A549 treated with DMSO at 1 μM for 4 hours (cell line): ENCODE measurements at places on chromosomes 11 and 22. TPM values are rescaled to one million over a fixed set of nuclear protein-coding genes. Genes with fewer than 3 reads are reported as not detected.

The MYRF gene
- total RNA-seq = 16.3 to 22.1 TPM (median 20.9 TPM) in 5 replicates

The SLC16A8 gene
- not detected in 5 replicates for total RNA-seq

The USP2 gene
- 0.32 to 0.58 TPM (median 0.38 TPM) in 5 replicates for total RNA-seq

The CHST1 gene
- 0.90 to 1.8 TPM (median 1.4 TPM) in 5 replicates for total RNA-seq

The TMEM151A gene
- total RNA-seq = 2.0 to 3.5 TPM (median 3.2 TPM) in 5 replicates

The LRRC74B gene
- 0.05 to 0.06 TPM in 2 of 5 replicates, not detected in the others for total RNA-seq

The TMEM126B gene
- 55.1 to 66.6 TPM (median 62.1 TPM) in 5 replicates for total RNA-seq

The MRGPRX4 gene
- total RNA-seq = not detected in 5 replicates

The ACRV1 gene
- not detected in 5 replicates for total RNA-seq

The FAM118A gene
- 9.6 to 11.6 TPM (median 10.0 TPM) in 5 replicates for total RNA-seq

The SLN gene
- total RNA-seq = 0.45 to 1.9 TPM (median 0.70 TPM) in 5 replicates

The MS4A10 gene
- not detected in 5 replicates for total RNA-seq

The TEX54 gene
- not detected in 5 replicates for total RNA-seq

The UBE4A gene
- total RNA-seq = 10.4 to 12.7 TPM (median 12.0 TPM) in 5 replicates

The LGALS12 gene
- total RNA-seq = not detected in 5 replicates

The OR4D9 gene
- total RNA-seq = not detected in 5 replicates

The SLC37A2 gene
- 0.08 to 0.10 TPM (median 0.09 TPM) in 4 of 5 replicates, not detected in the other for total RNA-seq

The MS4A12 gene
- not detected in 5 replicates for total RNA-seq

The CHRNA10 gene
- total RNA-seq = 0.53 to 2.4 TPM (median 0.94 TPM) in 5 replicates
